ENCODE measurements at places on chromosomes 6 and 20.

DNA sequence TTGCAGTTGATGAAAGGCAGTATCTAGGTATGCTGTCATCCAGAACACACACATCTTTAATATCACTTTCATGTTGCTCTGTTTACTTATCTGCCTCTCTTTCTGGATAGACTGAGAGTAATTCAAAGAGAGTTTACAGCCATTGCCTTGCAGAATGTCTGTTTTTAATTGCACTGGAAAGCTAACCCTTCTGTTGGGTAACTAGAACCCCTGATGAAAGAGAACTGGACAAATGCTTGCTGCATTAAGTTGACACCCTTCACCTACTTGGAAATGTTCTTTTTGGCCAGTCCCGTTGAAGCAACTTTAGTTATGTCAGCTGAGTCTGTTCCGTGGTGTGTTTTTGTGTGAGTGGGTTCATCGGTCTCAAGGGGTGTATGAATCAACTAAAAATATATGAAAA lies 383.8 kb upstream of the CITED2 start:
- DNase-seq = no peak

DNA sequence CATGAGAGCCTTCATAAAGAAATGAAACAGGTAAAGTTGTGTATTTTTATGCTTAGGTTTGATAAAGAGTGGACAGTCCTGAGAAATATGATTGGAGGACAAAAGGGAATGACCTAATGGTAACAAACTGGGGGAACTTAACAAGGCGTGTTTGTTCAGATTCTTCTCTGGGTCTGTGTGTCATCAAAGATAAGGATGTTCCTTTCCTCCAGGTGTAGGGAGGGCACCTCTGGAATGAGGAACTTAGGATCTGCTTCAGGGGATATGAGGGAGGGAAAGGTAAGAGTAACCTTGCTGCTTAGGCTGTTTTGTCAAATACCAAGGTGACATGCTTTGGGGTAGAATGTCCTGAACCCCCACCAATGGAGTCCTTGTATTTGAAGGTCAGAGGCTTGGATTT lies 291.9 kb downstream of the KCNQ5 start:
- DNase-seq = no peak

GRCh38 chr20:40782043-40782368 lies 93.0 kb upstream of the MAFB start:
- no peak for DNase-seq

DNA sequence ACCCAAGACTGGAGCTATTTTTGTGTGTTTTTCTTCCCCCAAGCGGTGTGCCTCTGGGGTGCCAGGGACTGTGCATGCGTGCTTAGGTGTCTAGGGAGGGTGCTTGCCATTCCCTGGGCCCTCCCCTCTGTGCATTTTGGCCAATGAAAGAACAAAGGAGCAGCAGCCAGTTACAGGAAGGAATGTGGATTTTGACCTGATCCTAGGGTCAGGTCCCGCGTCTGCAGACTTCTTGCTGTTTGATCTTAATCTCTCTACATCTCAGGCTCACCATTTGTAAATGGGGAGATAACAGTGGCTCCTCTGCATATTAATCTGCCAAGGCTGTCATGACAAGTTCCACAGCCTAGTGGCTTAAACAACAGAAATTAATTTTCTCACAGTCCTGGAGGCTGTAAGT lies 699.1 kb downstream of the QKI start:
- DNase-seq = no peak

DNA sequence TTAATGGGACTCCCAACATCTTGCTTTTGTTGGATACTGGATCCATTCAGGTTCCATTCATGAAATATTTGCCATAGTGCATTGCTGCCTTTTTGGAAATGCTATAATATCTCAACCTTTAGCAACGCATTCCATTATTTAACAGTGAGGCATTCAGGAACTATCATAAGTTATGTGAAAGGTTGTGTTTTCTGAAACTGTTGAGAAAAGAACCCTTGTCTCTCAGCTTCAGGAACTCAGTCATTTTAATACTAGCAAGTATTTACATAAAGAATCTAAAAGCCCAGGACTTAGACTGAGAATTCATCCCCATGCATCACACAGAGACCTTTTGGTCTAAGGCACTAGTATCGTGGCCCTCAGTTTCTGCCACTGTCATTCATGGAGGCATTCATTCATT lies 24.9 kb upstream of the SASH1 start:
- no peak for DNase-seq

- no peak for DNase-seq
Observed at GRCh38 chr6:125307150-125307838, 5.5 kb upstream of the HDDC2 start.

DNA sequence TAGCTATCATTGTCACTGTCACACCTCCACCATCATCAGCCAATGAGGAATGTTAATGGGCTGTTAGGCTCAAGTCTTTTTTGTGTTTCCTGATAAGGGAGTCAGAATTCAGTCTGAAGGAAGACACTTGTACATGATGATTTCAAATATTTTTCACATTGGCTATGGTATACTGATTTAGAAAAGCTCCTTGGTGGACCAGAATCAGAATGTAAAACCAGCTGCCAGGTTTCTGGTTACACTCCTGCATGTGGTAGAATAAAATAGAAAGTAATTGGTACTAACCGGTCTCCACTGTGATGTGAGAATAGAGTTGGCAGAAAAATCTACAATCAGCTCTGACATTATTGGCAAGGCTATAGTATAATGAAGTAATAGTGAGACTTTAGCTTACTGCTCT lies 10.7 kb downstream of the COL9A1 start:
- no peak for DNase-seq

- no peak for DNase-seq
Observed at GRCh38 chr6:14863902-14864850, 381.7 kb upstream of the JARID2 start.

DNA sequence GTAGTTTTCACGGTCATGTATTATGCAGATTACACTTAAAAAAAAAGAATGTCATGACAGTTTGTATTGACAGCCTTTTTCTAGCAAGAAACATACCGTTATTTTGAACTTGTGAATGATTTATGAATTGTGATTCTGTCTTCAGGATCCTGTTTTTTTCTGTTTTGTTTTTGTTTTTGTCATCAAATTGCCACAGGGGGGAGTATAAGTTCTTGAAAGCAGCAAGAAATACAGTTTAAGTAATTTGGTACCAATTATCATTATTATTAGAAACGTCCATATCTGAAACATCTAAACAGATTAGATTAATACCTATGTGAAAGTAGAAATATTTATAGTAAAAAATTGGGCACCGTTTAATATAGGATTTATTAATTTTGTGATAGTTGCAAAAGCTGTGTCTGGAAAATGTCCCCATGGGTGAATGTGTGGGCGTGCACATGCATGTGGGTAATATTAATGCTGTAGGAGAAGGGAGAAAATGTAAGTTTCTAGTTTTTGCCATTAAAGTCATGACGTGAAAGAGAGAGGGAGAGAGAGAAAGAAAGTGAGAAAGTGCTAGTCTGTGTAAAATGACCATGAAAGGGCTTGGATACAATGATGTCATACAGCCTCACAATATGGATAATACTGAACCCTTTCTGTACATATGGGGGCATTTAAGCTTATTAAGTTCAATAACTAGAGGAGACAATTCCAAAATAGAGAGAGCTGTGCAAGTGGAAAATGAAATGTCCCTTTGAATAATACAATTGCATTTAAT lies 9.4 kb upstream of the CCN2 start:
- DNase-seq = no peak

DNA sequence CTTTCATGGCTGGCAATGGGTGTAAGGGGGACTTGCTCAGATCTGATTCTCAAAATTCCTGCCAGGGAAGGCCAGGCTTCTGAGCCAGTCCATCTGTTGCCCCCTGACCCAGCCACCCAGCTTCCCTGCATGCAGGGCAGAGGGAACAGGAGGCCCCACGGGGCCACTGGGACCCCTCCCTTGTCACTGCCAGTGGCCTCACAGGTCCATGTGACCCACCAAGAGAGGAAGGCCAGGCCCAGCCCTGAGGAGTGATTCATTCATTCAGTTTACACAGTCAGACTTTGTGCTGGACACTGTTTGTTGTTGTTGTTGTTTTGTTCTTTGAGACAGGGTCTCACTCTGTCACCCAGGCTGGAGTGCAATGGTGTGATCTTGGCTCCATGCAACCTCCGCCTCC lies 39.5 kb downstream of the UBE2V1 start:
- no peak for DNase-seq

- DNase-seq = no peak
Observed at GRCh38 chr20:11918981-11919380, 1.3 kb downstream of the BTBD3 start.

- DNase-seq = no peak
Observed at GRCh38 chr6:16523606-16524379, 237.5 kb downstream of the ATXN1 start.

DNA sequence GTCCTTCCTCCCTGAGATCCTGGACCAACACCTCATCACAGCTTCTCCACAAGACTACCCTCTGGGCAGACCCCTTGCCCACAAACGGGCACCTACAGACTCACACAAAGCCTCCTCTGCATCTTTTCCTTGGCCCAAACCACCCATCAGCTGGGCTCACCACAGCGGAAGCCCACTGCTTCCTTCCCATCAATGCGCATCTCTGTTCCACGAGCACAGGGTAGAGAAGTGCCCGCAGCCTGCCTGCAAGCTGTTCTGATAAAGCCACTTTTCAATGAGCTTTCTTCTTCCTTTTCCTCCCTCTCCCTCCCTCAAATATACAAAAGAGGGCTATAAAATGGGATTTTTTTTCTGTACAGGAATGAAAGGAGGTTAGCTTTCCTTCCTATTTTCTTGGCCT lies 111.2 kb downstream of the NFATC2 start:
- no peak for DNase-seq

DNA sequence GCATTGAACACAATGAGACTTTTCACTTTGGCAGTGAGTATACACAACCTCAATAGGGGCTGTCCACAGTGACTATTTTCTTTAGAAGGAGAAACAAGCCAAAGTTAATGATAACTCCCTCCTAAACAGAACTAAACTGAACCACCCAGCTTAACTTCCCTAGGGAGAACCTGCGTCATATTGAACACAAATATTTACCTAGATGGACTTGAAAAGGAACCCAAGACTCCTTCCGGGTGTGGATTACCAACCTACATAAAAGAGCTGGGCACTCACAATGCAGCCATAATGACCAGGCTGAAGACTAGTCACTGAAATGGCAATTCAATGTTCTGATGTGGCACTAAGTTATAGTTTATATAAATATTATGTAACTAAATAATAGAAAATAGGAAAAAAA lies 160.6 kb downstream of the IBTK start:
- no peak for DNase-seq
